ENCODE measurements at places on chromosomes 4 and X.

DNA sequence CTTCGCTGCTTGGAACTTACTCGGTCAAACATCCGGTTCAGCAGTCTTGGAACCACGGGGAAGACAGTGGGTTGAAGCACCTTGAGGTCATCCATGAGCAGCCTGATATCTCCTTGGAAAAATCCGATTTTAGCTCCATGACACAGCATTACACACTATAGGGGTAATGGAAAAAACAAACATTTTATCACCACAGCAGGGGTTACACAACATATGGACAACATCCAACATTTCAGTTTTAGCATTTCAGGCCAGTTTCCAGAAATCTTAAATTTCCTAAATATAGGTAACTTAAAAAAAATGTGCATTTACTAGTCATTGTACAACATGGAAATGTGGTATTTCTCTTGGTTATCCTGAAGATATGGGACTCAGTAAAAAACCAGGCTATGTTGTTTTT is 34.4 kb upstream of the CENPU start:
- no peak for DNase-seq

- DNase-seq: peak; percentile 34
These were observed 33.5 kb upstream of the PRRG1 start for GRCh38 chrX:37315511-37316248.

- no peak for DNase-seq
These were observed 45.0 kb upstream of the CCDC149 start for GRCh38 chr4:24957886-24958285.

DNA sequence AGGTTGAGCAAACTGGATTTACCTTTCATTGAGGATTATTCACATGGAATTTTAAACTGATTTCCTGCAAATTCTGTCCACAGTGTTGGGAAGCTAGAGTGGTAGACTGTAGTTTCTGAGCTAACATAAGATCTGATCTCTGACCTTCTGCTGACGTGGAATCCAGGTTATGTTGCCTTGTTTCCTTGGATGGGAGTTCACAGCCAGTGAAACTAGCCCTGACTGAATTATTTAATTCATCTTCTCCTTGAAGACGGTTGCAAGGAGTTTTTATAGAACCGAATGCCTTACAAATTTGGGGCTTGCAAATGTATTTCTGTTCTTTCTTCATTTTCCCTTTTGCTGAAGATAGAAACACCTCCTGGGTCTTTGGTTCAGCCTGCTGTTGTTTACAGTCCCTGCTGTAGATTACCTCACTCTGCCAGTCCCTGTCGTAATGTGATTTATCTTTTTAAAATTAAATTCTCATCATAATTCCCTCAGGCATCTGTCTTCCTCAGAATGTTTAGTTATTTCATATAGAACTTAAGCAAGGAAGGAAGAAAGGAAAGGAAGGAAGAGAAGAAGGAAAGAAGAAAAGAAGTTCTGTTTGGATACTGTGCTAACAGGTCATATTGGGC is 113.9 kb downstream of the CEP135 start:
- DNase-seq: no peak

DNA sequence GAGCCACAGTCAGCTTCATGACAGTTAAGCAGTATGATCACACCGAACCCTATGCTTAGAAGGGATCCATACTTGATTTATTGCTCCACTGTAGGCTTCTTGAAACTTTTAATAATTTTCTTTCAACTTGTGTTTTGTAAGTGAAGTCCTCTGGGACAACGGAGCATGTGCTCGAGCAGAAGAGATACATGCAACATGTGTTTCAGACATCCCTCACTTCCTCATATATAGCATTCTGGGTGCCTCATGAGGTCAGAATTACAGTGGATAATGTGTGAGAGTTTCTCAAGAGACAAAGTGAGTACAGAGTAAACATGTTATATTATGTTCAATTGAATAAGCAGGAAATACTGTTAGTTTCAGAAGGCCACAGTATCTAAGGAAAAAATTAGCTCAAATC is 893.2 kb downstream of the FAT4 start:
- peak; percentile 2 for DNase-seq

GRCh38 chrX:2566055-2566454 is 65.3 kb upstream of the DHRSX start:
- no peak for DNase-seq

DNA sequence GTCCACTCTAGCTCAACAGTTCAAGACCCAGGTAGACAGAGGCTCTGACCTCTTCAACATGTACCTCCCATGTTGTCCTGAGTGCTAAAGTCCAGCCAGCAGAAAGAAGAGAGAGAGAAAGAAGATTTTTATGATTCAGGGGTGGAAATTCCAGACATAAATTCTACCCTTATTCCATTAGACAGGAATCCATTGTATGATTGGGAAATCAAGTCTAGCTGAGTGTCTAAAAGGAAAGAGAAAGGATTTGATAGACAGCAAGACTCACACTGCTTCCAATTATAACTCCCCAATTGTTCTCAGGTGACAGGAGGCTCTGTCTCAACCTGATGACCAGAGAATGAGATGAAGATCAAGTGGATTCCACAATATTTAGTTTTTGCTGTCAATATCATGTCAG is 27.9 kb upstream of the PGM2 start:
- no peak for DNase-seq

GRCh38 chrX:19862634-19863211 is 24.7 kb downstream of the SH3KBP1 start:
- DNase-seq: no peak

GRCh38 chr4:123587983-123588494 is 191.4 kb downstream of the SPRY1 start:
- DNase-seq: peak; percentile 90

DNA sequence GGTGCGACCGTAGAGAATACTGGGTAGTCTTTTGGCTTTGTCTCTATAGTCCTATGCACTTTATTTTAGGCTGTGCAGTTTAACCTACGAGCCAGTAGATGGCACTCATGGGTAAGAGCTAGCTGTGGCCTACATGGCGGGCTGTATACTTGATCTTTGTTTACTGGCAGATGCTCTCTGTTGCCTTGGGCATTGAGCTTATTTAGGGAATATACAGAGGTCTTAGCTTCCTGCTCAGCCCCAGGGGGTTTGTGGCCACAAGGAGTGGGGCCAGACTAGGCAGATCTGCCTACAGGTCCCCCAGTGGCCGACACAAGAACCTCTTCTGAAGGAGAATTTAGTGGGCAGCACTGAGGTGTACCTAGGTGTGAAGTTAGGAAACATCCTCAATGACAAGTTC is 227.6 kb upstream of the HDX start:
- DNase-seq: peak; percentile 76

DNA sequence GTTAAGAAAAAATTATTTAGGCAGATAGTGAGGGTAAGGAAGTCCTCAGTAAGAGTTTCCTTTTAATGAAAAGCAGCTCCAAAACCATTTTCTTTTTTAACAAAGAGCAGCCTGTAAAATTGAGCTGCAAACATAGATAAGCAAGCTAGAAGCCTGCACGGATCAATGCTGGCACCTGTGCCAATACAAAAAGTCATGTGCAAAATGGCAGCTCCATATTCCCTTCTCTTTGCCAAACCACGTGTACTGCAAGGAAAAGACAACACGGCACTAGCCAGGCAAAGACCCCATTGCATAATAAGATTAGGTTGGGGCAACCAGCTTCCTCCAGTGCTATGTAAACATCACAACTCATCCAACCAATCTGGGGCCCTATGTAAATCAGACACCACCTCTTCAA is 268.4 kb upstream of the INTU start:
- DNase-seq: no peak

- DNase-seq: peak; percentile 41
These were observed 538.2 kb downstream of the DMD start for GRCh38 chrX:32673193-32673592.

DNA sequence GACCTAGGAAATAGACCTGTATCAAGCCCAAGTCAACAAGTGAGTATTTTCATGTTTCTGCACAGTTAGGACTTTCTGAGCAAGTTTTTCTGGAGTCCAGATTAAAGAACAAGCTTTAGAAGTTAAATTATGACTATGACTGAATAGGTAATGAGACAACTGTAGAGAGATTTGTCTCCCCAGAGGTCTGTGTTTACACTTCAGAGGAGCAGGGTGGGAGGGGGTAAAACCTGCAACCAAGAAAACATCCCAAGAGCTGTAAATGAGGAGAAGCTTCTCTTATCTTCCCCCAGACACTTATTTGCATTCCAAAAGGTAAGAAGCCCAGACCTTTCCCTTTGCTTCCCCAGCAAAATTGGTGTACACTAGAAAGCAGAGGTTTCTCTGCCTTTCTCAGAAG is 22.1 kb upstream of the CEP135 start:
- no peak for DNase-seq

GRCh38 chr4:26525771-26526150 is 35.5 kb upstream of the CCKAR start:
- DNase-seq: no peak

GRCh38 chr4:150990250-150990649 is 24.8 kb downstream of the LRBA start:
- peak; percentile 38 for DNase-seq

GRCh38 chr4:98963538-98964433 is 31.7 kb upstream of the METAP1 start:
- DNase-seq: no peak

DNA sequence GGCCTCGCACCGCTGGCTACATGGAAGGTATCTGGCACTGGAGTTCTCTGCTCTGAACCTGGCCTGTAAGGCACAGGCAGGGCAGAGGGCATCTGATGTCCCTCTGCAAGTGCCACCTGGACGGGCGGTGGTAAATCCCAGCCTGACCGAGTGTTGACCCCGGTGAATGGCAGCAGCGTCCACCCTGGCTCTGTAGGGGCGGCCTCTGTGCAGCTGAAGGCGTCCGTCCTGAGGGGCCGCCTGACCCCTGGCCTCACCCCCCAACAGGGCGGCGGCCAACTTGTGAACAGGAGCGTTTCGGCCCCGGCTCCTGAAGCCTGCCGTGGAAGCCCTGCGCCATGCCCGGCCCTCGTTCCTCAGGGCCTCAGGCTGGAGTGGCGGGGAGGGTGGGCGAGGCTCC is 51.4 kb downstream of the CPZ start:
- no peak for DNase-seq
